Natural killer cell (primary cell): ENCODE measurements at places on chromosomes 3 and 15. TPM values are rescaled to one million over a fixed set of nuclear protein-coding genes. Genes with fewer than 3 reads are reported as not detected.

GRCh38 chr3:136788154-136788553 is 30.8 kb upstream of the SLC35G2 start:
- DNase-seq: no peak

DNA sequence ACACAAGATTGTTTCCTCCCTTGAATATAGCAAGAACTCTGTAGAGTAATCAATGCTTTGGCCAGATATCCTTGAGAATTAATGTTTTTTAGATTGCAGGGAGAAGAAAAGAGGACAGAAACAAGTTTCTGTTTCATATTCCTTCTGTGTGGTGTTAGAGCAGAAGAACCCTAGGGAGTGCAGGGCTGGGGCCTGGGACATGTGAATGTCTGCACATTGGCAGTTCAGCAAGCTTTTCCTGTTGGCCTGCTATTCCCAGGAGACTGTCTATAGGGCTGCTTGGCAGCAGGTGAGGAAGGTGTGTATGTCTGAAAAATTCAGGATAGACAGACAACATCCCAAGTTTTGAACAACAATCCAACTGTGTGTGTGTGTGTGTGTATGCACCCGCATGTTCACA is 13.6 kb upstream of the CNBP start:
- no peak for DNase-seq

DNA sequence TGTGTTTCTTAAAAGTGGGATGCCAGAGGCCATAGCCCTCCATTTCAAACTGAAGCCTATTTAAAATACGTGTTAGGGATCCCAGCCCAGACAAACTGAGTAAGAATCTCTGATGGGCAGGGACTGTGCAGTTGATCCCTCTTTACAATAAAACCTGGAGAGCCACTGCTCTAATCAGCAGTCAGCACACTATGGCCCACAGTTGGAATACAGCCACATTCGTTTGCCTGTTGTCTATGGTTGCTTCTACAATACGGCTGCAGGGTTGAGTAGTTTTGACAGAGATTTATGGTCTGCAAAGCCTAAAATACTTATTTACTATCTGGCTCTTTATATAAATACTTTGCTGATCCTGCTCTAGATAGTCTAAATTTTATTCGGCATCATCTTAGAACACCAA is 32.4 kb downstream of the TJP1 start:
- DNase-seq: no peak

NRG4 gene
- total RNA-seq: not detected

ERC2 gene
- not detected for total RNA-seq

DNA sequence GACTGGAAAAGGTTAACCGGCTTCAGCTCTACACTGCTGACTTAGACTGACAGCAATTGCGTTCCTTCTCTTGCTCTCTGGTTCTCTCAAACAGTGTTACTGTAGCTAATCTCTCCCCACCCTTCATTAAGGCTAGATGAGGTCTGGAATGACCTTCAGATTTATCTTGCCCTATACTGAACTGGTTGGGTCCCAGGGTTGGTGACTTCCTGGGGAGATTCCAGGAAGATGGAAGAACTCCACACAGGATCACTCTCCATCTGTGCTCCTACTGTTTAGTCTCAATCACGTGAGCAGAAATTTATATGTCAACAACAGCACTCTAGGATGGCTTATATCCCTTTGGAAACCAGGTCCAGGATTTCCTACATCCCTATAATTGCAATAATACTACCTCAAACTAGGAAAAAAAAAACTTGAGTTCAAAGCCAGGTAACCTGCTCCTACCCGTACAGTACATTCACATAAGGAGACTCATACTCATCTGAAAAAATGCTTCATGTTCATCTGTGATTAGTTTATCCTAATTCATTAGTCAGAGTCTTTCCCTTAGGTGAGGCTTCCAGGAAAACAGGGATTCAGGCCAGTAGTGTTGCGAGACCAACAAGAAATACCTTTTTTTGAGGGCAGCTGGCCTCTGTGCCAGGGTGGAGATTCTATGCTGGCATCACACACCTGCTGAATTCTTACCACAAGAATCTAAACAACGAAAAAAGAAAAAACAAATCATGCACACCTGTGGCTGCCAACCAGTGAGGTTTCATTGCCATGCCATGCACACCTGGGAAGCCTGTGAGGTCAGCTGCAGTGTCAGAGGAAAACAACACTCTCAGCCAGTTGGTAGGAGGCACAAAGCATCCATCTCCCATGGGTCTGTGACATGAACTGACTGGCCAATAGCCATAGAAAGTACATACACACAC is 297.3 kb downstream of the MECOM start:
- DNase-seq: no peak

DNA sequence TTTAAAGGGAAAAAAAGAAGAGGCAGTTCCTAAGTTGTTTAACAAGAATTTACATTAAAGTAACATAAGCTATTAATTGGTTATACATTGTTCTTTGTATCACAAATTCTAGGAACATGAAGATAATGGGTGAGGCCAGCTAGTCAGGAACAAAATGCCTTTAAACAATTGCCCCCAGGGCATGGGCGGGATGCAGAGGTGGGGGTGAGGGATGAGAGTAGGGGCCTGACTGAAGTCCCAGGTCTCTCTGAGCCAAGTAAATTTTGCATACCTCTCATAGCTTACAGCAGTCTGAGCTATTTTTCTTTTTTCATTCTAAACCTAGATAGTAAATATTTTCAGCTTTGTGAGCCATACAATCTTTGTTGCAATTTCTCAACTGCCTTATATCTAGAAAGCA is 77.8 kb upstream of the RNU6-1 start:
- no peak for DNase-seq

C3orf80 gene
- not detected for total RNA-seq

DNA sequence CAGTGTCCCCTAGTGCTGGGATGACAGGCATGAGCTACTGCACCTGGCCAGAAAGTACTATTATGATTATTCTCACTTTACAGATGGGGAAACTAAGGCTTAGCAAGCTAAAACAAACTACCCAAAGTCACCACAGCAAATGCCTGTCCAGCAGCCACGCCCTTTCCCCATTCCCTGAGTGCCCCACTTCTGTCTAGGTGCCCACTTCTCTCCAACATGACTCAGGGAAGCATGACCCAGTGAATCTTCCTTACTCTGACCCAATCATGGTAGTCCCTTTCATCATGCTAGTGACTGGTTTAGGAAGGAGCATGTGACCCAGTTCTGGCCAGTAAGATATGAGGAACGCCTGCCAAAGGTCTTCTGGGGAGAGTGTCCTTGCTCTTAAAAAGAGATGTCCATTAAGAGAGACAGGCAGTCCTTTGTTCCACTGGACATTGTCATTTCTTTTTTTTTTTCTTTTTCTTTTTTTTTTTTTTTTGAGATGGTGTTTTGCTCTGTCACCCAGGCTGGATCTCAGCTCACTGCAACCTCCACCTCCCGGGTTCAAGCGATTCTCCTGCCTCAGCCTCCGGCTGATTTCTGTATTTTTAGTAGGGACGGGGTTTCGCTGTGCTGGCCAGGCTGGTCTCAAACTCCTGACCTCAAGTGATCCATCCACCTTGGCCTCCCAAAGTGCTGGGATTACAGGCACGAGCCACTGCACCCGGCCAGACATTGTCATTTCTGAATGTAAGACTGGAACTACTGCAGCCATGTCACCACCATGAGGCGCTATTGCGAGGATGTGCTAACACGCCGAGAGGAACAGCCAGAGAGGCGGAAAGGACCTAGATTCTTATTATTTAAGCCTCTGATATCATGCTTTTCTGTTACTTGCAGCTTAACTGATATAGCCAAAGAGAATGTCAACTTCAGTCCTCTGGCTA is 19.8 kb downstream of the MEGF11 start:
- no peak for DNase-seq

GRCh38 chr3:149548669-149549065 is 74.2 kb downstream of the TM4SF4 start:
- DNase-seq: no peak

- DNase-seq: no peak
Observed at GRCh38 chr3:52210550-52211046, 12.6 kb downstream of the ALAS1 start.

DNA sequence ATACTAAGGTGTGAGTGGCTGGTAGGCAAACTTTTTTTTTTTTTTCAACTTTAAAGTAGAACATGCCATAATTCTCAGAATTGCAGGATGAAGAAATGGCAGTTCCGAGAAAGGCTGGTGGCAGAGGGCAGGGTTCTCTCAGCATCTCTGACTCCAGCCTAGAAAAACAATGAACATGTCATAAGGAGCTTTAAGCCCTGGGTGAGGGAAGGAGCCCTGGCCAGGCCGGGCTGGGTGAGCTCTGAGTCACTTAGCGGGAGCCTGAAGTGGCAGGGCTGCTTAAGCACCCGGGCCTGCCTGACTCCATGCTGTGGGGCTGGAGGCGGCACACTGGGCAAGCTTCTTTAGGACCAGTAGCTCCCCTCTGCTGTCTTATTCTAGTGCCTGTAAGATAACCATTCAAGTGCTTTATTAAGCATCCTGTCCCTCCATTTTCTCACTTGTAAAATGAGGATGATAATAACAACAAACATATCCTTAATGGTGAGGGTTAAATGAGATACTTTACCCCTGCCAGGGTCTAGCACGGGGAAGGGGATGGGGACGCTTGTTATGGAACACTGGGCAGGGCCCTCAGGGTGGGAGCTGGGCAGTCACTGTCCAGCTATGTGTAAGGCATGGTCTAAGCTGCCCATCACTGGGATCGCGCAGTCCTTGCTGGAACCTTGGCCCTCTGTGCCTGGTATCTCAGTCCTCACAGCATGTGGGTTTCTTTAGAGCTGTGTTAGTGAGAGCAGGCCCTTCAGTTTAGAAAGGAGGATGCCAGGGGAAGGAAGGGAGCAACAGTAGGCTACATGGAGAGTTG is 18.4 kb downstream of the SMAD6 start:
- DNase-seq: no peak

- DNase-seq: no peak
Observed at GRCh38 chr3:101848326-101848725, 988 bp upstream of the NFKBIZ start.

- no peak for DNase-seq
Observed at GRCh38 chr15:37217567-37217966, 117.2 kb upstream of the MEIS2 start.

GRCh38 chr3:194938845-194939531 is 253.3 kb downstream of the FAM43A start:
- DNase-seq: no peak

- no peak for DNase-seq
Observed at GRCh38 chr15:100107606-100108225, 234.1 kb downstream of the ADAMTS17 start.
